ENCODE measurements at places on chromosomes 2 and 18.

DNA sequence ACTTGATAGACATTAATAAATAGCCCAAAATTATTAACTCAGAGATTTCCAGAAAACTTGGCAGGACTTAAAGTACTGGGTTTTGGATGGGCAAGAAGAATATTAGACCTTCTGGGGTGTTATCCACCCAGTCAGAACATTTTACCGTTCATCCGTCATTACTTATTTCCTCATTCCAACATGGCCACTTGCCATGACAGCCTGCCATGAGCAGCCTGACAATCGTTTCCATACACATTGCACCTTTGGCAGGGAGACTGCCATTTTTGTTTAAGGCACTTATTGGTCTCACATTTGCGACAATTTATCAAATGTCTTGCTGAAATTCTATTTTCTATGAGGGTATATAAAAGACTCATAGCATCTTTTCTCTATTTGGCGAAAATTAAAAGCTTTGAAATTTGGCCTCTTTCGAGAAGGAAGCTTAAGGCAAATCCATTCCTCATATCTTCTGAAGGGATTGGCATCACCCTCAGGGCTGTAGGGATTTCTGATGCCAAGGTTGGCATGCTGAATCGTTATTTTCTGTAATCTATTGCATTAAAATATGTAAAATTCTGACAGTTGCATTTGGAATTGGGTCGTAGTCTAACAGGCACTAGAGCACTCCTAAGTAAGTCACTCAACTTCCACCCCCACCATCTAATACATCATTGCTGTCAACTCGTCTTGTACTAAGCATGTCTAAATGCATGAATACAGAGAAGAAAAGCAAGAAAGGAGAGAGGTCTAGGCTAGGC lies 406.3 kb upstream of the PIK3C3 start:
- no peak for DNase-seq

DNA sequence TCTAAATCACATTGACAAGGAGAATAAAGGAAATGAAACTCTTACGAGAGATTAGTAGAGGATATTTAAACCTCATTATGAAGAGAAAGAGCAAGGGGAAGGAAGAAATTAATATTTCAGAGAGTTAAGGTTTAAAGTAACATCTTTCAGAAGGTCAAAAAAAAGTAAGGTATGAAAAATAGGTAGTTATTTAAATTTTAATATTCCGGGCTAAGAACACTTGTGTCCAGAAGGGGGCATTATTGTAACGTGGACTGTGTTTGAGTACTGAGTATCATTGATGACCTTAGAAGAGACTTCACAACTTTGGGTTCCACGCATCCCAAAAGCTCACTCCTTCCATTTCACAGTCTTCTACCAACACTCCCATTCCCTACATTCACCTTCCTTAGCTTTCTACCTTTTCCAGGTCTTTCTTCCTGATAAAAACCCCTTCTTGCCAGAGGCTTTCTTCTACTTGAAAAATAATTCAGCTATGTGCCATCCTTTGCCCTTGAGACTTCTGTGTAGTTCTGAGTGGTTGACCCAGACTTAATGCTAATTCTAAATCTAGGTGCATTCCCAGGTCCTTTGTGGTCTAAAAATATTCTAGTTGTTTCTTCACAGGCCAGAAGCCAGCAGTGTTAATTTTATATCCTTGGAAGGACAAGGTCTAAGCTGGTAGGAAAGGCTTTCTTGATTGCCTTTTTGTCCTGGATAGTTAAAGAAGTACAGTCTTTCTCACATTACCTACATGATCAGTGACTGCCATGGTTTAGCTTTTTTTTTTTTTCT lies 16.5 kb downstream of the DYNC1I2 start:
- DNase-seq = no peak

GRCh38 chr2:215105607-215106354 lies 32.6 kb downstream of the ABCA12 start:
- DNase-seq = no peak

DNA sequence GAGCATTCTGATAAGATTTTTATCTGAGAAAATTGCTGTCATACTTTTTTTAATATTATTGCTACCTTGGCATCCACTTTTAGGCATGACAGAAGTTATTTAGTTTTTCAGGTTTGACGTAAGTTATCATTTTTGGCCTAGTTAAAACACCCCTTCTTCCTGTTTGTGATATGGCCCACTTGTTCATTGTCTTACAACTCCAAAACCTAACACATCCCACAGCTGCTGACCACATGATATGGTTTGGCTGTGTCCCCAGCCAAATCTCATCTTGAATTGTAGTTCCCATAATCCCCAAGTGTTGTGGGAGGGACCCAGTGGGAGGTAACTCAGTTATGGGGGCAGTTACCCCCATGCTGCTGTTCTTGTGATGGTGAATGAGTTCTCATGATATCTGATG lies 388.1 kb downstream of the SLC4A3 start:
- DNase-seq = no peak

All from omental fat pad (tissue), 4 donors.